ENCODE measurements at places on chromosomes 16 and 17. TPM values are rescaled to one million over a fixed set of nuclear protein-coding genes. Genes with fewer than 3 reads are reported as not detected.

GRCh38 chr17:69245617-69246016 is 17.0 kb upstream of the ABCA10 start:
- DNase-seq, result no peak

DNA sequence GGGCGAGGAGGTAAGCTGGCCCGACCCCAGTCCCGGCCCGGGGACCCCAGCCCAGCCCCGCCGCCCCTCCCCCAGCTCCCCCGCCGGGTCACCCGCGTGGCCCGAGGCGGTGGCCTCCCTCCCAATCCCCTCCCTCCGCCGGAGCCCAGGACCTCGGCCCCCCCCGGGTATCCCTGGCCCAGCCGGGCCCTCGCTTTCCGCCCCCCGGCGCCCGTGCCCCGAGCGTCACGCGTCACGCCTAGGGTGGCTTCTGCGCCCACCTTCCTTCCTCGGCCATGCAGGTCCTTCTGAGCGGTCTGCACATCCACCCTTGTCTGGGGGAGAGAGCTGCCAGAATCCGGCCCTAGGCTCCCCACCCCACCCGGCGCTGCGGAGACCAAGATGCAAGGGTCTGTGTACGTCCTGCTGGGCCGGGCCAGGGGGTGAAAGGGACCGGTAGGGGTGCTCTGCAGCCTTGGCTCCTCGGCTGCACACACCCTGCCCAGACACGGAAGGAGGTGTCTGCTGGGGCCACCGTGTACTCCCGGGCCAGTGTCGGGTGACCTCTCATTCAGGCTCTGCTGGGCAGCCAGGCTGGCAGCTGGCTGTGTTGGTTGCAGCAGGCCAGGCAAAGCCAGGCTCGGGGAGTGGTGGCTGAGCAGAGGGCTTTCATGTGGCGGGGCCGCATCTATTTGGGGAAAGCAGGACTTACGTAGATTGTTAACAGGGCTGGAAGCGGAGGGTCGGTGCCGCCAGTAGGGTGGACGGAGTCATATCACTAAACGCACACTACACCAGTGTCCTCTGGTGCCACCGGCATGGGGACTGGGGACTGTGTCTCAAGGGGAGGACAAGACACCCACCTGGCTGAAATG is 754 bp downstream of the RAB11FIP4 start:
- peak; percentile 71 for DNase-seq

- no peak for DNase-seq
These were observed 3.8 kb downstream of the TBC1D16 start for GRCh38 chr17:80031691-80032430.

DNA sequence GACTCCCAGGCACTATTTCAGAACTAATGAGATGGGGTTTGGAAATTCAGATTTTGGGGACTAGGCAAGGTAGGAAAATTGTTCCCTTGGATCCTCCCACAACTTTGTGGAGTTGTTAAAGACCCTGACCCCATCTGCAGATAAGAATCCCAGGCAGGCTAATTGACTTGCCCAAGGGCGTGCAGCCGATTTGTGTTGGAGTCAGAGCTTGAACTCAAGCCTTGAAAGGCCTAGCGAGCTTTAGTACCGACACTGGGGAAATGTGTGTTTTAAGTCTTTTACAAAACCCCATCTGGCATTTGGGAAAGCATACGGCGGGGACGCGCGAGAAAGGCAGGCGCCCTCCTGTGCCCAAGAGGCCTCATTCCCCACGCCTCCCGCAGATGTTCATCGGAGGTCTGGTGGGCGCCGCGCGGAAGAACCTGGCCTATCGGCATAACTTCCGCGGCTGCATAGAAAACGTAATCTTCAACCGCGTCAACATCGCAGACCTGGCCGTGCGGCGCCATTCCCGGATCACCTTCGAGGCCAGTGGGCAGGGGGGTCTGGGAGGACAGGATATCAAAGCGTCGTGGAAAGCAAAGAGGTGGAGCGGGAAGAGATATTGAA is 4.3 kb downstream of the CNTNAP1 start:
- no peak for DNase-seq

Gene TSPAN10
- 1.4 TPM for total RNA-seq

DNA sequence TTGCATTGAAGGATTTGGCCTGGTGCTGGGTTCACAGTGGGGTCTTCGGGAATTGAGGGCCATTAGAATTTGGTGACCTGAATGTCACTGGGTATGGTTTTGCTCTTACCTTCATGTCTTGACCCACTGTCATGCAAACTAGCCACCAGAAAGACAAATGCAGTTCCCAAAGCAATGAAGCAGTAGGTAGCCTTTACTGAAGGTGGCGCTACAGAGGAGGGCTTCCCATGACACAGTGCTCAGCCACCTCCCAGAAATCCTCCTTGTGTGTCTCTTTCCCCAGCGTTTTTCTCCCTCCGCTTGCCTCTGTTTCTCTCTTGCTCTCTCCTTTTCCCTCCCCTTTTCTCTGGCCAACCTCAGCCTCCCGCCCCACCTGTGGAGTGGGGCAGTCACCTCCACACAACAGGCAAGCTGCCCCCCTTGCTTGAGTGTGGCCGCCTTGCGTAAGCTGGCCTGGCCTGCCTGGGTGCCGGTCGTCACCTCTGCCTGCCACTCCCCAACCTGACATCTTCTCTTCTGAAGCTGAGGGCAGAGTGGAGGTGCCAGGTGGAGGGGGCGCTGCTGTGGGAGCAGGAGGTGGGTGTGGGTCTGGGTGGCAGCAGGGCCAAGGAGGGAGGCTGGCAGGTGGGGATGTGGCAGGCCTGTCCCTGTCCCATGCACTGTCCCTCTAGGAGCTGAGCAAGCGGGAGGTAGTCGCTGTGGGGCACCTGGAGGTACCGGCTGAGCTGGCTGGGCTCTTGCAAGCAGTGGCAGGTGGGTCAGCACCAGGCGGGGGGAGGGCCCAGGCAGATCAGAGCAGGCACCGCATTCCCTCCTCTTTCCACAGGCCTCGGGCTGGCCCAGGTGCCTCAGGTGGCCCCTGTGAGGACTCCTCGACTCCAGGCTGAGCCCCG is 34.7 kb downstream of the MYO15A start:
- no peak for DNase-seq

GRCh38 chr17:81134064-81134781 is 31.1 kb upstream of the PVALEF start:
- no peak for DNase-seq

DNA sequence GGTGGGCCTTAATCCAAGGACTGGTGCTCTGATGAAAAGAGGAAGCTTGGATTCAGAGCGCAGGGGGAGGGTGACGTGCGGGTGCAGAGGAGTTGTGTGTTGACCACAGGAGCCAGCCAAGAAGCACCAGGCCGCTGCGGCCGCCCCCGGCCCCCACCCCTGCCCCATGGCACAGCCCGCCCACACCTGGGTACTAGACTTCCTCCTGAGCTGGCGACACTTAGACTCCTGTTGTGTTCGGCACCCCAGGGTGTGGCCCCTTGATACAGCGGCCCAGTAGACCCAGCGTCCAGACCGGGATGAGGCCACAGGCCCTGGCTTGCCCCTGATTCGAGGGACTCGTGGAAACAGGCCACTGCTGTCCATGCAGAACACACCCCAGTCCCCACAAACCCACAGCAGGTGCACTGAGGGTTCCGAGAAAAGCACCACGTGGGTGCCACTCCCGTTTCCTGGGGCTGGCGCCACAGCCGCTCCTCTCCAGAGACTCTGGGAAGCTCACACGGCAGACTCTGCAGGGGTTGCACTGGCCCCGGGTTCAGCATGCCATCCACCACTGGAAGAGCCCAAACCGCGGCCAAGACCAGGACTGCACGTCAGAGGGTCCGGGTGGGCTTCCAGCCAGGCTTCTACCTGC is 5.7 kb upstream of the SNAI3 start:
- DNase-seq, result no peak

DNA sequence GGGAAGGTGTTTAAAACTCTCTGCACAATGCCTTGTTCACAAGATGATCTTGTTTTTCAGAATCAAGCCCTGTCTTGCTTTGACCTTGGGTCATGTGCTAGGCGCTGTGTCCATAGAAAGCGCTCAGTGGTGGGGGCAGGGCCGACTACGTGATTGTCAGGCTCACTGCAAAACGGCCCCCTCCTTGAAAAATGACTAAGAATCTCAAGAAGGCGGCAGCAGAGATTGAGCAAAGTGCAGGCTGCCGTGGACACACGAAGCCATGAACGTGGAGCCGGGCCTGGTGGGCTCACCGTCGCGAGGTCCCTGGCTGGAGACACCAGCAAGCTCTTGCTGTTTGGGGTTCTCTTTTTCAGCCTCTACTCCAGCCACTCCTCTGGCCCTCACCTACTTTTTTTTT is 10.2 kb downstream of the ATP2C2 start:
- no peak for DNase-seq

DNA sequence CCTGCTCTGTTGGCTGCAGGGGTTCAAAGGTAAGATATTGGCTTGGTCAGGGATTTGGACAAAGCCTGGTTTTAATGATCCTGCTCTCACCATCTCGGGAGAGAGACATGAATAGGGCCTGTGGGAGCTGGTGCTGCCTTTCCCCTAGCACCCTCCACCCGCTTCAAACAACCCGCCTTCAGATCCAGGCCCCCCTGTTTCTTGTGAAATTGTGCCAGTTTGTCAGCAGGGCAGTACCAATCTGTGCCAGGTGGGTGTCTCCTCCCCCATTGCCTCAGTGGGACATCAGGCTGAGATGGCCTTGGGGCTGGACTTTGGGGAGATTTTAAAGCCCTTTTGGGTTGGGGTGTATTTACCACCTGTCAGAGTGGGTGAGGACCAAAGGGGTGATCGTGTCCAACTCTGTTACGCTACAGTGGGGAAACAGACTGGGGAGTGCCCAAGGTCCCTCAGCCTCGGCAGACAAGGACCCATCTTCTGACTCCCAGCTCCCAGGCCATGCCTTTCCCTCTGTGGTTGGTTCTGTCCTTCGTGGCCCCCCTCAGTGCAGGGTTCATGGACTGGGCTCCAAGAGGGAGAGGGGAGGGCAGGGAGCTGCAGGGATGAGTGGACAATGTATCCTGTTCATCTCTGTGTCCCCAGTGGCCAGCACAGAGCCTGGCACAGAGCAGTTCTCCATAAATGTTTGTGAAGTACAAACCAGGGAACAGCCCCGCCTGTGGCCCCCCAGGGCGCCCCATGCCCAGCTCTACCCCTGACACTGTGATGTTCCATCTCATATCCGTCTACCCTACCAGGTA is 3.3 kb downstream of the ARHGAP23 start:
- no peak for DNase-seq

DNA sequence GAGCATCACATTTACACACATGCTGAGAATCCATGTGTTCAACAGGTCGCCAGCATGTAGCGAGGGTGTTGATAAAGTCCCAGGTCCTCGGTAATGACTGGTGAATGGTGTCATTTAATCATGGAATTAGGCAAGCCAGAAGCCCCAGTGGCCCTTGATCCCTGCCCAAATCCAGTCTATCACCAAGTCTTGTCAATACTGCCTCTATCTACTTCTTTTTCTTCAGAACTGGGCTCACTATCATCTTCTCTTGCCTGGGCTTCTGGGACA is 31.3 kb upstream of the MED13 start:
- DNase-seq, result no peak

DNA sequence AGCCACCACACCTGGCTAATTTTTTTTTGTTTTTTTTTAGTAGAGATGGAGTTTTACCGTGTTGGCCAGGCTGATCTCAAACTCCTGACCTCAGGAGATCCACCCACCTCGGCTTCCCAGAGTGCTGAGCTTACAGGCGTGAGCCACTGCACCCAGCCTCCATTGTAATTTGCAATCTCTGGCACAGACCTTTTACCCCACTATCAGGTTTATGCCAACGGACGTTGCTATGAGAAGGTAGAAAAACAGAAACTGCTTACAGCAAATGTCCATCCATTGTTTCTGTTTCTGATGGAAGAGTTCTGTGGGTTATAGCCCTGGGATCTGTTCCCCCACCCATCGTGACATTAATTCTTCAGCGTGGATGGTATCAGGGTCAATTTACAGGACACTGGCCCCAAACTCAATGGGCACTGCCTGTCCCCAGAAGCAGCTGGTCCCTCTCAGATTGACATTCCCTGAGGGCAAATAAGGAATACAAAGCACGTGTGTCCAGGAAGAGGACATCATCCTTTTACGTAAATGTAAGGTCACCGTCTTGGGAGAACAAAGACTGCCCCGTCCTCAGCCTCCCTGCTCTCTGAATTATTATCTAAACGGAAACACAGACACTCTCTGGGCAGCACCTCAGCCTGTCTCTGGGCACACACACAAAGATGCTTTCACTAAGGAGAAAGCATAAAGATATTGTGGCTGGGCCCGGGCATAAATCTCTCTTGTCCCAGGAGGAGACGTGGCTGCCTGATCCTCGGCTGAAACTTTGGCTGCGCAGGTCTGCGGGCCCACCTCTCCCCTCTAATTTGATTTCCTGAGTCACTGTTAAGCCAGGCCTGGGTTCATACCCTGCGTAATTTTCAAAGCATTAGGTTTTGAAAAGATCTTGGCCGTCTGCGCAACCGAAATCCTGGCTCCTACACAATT is 5.2 kb downstream of the KCNG4 start:
- DNase-seq, result no peak

GRCh38 chr16:12574721-12575120 is 229.0 kb downstream of the CPPED1 start:
- no peak for DNase-seq

DNA sequence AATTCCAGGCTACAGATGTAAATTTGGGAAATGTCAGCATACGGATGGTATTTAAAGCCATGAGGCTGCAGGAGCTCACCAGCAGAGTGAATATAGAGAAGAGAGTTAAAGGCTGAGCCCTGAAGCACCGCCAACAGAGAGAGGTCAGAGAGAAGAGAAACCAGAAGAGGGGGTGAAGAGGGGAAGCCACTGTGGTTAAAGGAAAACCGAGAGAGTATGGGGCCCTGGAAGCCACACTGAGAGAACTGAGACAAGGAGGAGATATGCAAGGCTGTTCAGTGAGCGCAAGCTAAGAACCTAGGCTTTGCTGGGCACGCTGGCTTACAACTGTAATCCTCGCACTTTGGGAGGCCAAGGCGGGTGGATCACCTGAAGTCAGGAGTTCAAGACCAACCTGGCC is 24.6 kb downstream of the COPRS start:
- DNase-seq, result no peak
